ENCODE measurements at places on chromosomes 3 and 15.

DNA sequence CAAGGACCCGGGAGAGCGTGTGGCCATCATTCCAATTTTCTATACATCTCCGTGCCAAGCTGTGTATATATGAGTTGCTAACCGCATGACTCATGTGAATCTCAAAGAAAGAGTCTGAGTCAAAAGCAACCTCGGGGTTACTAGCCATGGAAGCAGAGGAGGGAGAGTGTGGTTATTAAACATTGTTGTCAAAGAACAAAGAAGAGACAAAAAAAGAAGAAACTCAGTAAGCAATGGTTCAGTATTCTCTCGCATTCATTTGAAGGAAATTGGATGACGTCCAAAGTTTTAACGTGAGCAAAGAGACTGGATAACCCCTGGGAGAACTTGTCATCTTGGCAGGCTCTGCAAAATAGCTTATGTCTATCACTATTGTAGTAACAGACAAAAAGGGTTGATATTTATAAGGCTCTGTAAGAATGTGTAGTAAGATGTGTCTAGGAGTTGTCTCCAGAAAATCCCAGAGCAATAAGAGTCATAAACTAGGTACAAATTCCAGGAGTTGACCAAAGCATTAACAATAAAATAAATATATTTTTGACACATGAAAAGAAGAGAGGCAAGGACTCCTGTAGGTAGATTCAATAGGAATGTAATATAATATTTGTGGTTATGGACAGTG lies 52.8 kb upstream of the GRM7 start:
- DNase-seq = peak; percentile 44

DNA sequence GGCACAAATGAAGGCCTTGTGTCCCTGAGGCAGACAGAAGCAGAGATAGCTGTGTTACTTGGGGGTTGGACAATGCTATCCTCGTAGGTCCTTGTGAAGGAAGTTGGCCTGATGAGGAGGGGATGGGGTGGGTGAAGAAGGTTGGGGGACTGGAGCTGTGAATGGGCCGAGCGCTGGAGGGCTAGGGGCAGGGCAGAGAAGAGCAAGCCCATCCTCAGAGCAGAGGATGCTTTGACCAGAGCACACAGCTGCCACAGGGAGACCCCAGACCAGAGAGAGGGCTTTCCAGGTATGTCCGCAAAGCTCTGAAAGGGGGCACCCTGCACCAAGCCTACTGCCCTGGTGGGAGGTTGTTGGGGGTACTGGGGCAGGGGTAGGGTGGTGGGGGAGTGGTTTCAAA lies 5.7 kb upstream of the TBC1D2B start:
- no peak for DNase-seq

GRCh38 chr15:91413142-91413541 lies 313.1 kb downstream of the SV2B start:
- DNase-seq = no peak

DNA sequence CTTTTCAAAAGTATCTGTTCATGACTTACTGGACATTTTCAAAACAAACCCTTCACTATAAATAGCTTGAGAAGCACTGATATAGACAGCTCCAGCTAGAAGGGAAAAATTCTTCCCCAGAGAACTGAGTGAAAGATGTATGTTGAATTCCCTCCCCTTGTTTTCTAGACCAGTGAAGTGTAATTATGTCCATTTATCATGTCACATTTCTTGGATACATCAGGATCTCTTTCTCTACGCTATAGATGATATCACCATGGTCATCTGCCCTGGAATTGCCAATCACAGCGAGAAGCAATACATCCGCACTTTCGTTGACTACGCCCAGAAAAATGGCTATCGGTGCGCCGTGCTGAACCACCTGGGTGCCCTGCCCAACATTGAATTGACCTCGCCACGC lies 66.3 kb downstream of the RLBP1 start:
- no peak for DNase-seq

GRCh38 chr3:16427103-16427965 lies 86.2 kb downstream of the RFTN1 start:
- peak; percentile 39 for DNase-seq

DNA sequence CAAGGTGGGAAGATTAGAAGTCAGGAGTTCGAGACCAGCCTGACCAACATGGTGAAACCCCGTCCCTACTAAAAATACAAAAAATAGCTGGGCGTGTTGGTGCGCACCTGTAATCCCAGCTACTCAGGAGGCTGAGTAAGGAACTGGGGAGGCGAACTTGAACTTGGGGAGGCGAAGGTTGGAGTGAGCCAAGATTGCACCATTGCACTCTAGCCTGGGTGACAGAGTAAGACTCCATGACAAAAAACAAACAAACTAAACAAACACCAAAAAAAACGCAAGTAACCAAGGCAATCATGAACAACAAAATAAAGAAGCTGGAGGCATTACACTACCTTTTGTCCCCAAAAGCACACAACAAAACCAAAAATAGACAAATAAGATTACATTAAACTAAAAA lies 547.3 kb upstream of the GBE1 start:
- DNase-seq = no peak

GRCh38 chr15:99749386-99749785 lies 16.1 kb upstream of the LYSMD4 start:
- no peak for DNase-seq

DNA sequence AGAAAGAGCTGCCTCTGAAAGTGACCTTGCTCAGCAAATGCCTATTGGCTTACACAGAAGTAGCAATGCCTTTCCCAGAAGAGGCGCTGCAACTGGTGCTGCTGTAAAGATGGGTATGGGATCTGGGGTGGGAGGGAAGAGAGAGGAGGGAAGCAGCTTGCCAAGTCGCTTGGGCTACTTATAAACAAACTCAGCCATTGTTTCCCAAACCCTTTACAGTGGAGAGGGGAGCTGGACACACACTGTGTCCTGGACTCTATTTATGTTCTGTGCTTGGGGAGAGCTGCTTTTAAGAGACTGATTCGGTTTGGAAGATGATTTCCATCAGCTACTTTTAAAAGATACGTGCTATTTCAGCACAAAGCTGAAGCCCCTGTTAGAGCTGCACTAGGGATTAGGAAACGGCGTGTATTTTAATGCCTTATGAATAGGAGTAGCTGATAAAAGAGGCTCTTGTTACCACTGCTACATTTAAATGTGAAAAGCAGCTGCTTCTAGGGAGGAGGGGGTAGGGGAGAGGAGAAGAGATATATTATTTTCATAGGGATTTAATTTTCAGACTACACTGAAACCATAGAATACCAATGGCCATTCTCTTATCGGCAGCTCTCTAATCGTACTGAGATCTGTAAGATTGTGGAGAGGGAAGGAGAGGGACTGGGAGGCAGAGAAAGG lies 440.6 kb downstream of the MCTP2 start:
- peak; percentile 71 for DNase-seq

All from muscle of leg (tissue), 16 donors.